ENCODE measurements at places on chromosomes 1 and 21. TPM values are rescaled to one million over a fixed set of nuclear protein-coding genes. Genes with fewer than 3 reads are reported as not detected.

Gene FLG2
- not detected for polyA plus RNA-seq

Gene FCRL5
- 0.16 TPM for polyA plus RNA-seq

Gene OR2G6
- polyA plus RNA-seq = not detected

Gene CFAP107
- polyA plus RNA-seq = not detected

Gene OR10Z1
- not detected for polyA plus RNA-seq

Gene USH2A
- 0.01 TPM for polyA plus RNA-seq

Gene SLC1A7
- polyA plus RNA-seq = not detected

Gene DMRTA2
- polyA plus RNA-seq = not detected

Gene ZNF436
- polyA plus RNA-seq = 43.1 TPM

Gene SELE
- polyA plus RNA-seq = 1.7 TPM

Gene NID1
- polyA plus RNA-seq = 147 TPM

Gene HEYL
- 9.0 TPM for polyA plus RNA-seq

Gene LCE1B
- polyA plus RNA-seq = not detected

Gene LCE3E
- polyA plus RNA-seq = not detected

Gene C8B
- polyA plus RNA-seq = not detected

Gene OR10J1
- not detected for polyA plus RNA-seq

Gene C1orf94
- not detected for polyA plus RNA-seq

Gene CAPN8
- 0.10 TPM for polyA plus RNA-seq

Gene ZNF644
- 23.1 TPM for polyA plus RNA-seq

Gene OR2T11
- not detected for polyA plus RNA-seq
